ENCODE measurements at places on chromosomes 7 and 10.

GRCh38 chr10:131143425-131144165 lies 167.9 kb downstream of the TCERG1L start:
- DNase-seq = peak; percentile 44

- peak; percentile 68 for DNase-seq
Observed at GRCh38 chr10:133442191-133442966, 11.4 kb upstream of the SCART1 start.

GRCh38 chr7:10268034-10268433 lies 705.6 kb upstream of the PHF14 start:
- no peak for DNase-seq

DNA sequence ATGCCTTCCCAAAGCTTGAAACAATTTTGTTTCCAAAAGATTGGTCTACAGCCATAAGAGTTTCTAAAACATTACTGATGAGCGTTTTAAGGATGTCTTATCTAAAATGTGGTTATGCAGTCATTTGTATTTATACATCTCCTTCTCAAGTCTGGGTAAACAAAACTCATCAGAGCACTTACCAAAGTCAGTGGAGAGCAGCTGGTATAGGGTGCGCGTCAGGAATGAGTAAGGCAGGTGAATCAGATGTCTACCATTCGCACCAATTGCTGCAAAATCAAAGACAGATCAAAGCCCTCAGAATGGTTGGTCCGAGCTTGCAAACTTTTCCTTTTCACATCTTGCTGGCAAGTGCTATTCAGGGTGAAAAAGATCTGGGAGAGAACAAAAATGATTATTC lies 65.6 kb upstream of the FAM171A1 start:
- DNase-seq = no peak

DNA sequence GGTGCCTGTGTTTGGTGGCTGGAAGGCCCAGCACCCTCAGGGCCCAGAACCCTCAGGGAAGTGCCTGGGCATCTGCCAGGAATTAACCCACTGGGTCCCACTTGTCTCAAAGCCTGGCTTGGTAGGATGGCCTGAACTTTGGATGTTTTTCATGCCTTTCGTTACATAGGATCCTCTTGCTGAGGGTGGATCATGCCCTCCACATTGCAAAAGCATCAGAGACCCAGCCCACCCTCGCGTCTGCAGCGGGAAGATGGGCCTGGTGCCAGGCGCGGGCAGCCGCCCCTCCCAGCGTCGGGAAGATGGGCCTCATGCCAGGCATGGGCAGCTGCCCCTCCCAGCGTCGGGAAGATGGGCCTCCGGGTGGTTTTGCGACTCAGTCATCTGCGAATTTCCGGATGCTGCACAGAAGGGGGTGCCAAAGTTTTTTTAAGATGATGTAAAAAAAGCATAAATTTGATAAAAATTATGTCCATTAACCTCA lies 51.9 kb upstream of the PRKAR1B start:
- no peak for DNase-seq

- no peak for DNase-seq
Observed at GRCh38 chr10:42304341-42304740, 334.0 kb downstream of the ZNF33B start.

GRCh38 chr10:53091574-53091973 lies 319.0 kb upstream of the MBL2 start:
- no peak for DNase-seq

- no peak for DNase-seq
Observed at GRCh38 chr10:110613996-110614495, 30.1 kb upstream of the RBM20 start.

DNA sequence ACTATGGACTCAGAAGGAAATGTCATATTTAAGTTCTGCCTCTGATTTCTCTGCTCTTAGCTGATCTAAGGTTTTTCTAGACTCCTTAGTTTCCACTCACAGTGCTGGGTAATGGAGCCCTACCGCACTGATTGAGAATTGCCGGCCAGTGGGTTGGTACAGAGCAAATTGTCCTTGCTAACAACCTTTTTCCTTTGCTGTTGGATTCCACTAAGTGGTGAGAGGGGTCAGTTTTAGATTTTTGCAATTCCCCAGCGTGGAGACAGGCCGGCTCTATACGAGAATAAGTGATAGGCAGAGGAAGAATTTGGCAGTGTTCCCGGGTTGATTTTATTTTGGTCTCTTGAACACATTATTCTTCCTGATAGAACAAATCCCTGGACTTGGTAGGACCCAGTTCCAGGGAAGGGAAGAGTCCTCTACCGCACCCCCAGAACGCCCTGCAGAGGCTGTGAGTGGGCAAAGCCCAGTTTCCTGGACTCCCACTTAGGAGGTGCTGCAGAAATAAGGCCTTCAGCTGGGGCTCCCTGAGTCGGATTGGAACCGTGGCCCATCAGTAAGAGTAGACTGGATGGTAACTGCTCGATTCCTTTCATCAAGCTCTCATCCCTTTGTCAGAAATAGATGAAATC lies 3.0 kb upstream of the NRP1 start:
- no peak for DNase-seq

DNA sequence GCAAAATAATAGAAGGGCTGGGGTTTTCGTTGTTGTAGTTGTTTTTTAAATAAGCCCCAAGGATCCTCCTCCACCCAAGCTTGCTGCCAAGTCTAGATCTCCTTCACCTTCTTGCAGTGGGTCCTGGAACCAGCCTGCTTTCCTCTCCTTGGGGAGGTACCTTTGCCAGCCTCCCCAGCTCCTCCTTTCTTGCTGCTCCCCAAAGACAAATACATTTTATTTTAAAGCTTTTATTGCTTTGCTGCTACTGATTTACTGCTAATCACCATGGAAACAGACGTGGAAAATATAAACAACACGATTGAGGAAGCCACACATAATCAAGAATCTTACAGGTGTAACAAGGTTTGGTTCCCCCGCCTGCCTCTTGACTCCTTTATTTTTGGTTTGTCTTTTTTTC lies 17.4 kb upstream of the SLF2 start:
- DNase-seq = no peak

DNA sequence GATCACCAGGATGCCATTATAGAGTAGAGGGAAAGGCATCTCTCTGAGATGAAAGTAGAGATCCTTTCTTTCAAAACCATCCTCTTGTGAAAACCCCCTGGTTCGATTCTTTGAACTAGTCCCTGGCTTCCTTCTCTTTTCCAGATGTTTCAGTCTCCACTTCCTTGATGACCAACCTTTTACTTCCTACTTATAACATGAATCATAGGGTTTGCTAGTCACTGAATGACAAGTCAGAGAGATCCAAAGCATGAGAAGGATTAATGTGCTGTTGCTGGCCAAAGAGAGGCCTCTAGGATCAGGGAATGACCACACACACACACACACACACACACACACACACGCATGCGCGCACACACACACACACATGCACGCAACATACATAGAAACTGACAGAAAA lies 161.1 kb upstream of the FRMD4A start:
- DNase-seq = no peak

GRCh38 chr7:99255463-99255862 lies 17.2 kb upstream of the MYH16 start:
- no peak for DNase-seq

DNA sequence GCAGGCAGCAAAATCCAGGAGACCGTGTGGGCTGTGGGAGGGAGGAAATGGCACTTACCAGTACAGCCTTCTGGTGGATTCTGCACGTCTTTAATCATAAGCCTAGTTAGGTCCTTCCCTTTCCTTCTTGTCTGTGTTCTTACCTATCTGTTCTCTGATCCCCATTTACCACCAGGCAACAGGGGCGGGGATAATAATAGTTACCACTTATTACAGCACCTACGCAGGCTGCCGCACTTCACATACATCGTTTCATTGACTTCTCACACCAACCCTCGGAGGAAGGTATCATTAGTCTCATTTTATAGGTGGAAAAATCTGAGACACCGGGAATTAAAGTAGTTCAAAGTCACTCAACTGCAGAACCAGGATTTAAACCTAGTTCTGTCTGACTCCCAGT lies 4.5 kb upstream of the EPHA1 start:
- no peak for DNase-seq

GRCh38 chr7:101747053-101747878 lies 70.2 kb upstream of the CUX1 start:
- DNase-seq = no peak

DNA sequence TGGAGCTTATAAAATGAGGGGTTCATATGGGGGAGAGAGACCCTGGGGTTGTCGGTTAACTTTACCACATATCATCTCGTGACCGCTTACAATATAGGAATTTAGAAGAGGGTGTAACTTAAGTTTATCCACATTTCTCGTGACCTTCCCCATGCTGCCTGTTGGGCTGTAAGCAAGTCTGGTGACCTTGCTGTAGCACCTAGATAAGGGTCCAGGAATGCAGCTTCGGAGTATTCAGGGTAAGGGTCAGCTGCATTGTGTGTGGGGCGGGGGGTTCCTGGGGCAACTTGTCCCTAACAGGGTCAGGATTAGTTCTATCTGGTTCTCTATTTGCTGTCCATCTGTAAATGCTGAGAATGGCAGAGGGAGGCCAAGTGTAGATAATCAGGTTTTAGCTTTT lies 1.3 kb upstream of the CHST3 start:
- no peak for DNase-seq

GRCh38 chr10:44399659-44400451 lies 15.0 kb upstream of the CXCL12 start:
- DNase-seq = no peak

DNA sequence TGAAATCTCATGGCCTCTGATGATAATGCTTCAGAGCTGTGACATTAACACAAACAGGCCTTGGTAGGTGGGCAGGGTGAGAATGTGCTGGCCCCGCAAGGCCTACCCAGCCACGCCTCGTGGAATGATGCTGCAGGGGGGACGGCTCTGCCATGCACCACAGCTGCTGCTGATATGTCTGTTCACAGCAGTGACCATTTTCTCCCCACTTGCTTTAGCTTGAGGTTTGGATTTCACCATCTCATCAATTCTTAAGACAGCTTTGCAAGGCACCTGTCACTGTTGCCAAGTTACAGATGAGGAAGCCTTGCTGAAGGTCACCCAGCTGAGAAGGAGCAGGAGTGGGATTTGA lies 128.3 kb downstream of the PTPN20 start:
- peak; percentile 4 for DNase-seq

- no peak for DNase-seq
Observed at GRCh38 chr10:93081318-93081717, 7.6 kb downstream of the CYP26A1 start.

DNA sequence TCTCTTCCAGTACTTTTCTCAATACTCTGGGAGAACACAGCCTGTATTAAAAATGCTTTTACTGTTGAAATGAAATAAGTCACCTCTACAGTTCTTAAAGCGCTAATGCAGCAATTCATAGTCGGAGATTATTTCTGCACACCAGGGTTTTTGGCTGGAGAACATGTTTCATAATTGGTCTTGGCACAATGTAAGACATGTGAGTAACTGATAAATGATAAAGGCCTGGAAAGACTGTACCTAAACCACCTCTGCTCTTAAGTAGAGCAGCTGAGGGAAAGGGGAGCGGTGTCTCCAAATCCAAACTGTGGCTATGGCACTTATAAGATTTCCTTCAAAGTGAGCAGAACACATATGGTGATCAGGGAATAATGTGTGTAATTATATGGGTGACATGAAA lies 390.3 kb upstream of the MBL2 start:
- DNase-seq = no peak

GRCh38 chr7:117208257-117208656 lies 114.6 kb downstream of the WNT2 start:
- DNase-seq = no peak

- no peak for DNase-seq
Observed at GRCh38 chr10:30364345-30365268, 15.5 kb upstream of the MTPAP start.

GRCh38 chr10:48306870-48307710 lies 613 bp downstream of the MAPK8 start:
- DNase-seq = peak; percentile 71

- DNase-seq = peak; percentile 68
Observed at GRCh38 chr10:131901181-131901829, 497 bp downstream of the PPP2R2D start.

DNA sequence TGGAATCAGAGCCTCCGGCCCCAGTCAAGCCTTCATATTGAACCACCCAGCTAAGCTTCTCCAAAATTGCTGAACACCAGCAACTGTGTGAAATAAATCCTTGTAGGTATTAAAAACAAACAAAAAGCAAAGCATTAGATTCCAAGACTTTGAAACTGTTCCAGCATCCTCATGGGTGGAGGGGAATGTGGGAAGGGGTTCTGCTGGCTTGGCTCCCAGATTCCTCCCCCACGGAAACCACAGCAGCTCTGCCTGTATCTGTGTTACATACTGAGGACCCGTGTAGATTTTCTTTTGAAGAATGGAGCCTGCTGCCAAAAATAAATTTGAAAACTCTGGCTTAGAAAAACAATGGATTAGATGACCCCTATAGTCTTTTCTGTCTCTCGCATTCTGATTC lies 20.0 kb downstream of the AKR1B1 start:
- no peak for DNase-seq
